ENCODE measurements at places on chromosomes 3 and 15.

DNA sequence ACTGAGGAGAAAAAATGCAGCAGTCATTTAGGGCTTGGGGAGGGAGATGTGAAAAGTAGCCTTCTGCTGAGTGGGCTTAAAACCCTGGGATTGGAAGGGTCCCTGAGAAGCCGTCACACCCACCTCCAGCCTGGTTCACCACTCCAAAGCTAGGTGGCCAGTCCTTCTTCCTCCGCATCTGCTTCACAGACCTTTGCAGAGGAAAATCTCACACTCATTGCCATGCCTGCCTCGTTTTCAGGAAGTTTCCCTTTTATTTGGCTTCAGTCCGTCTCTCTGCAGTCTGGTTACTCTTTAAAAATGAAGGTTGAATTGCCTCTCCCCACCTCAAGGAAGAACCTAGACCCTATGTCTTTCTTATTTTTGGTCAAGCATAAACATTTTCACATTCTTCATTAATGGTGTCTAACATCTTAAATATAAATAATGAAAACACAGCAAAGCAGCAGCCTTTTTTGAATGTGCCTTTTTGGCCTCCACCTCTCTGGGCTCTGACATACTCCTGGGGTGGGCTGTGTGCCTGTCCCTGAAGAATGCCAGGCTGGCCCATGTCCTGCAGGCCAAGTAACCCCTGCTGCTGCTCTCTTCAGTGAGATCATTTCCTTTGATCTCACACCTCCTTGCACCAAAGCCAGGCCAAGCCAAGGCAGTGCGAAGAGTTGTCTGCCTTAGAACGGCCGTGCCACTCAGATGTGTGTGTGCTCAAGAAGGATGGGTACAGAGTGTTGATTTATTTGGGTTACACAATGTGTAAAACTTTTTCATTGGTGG, 11.0 kb downstream of the MRAS start:
- DNase-seq = no peak

DNA sequence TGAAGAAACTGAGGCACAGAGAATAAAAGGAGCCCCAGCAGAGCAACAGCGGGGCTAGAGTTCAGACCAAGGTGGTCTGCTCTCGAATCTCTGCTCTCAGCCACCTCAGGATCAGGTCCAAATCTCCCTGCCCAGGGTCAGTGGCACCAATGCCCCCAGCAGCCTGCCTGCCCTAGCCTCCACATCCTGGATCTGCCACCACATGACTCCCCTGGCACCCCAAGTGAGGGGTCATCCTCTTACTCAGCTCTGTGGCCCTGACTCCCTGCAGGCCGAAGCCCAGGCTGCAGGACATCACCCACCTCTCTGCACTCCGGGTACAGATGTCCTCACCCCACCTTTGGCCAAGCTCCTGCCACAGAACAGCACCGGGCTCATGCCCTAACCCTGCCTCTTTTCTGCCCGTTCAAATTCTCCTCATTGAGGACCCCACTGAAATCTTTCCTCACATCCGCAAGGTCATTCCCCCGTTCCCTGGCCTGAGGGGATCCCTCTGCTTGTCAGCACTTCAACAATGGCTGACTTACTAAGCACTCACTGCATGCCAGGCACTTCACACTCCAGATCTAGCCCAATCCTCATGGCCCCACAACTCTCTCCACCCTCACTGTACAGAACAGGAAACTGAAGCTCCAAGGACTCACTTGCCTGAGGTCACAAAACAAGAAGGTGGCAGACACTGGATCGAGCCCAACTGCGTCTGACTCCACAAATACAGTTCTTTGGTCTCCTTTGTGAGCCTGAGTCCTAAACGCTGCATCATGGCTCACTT, 4.3 kb downstream of the PPIB start:
- DNase-seq = no peak

DNA sequence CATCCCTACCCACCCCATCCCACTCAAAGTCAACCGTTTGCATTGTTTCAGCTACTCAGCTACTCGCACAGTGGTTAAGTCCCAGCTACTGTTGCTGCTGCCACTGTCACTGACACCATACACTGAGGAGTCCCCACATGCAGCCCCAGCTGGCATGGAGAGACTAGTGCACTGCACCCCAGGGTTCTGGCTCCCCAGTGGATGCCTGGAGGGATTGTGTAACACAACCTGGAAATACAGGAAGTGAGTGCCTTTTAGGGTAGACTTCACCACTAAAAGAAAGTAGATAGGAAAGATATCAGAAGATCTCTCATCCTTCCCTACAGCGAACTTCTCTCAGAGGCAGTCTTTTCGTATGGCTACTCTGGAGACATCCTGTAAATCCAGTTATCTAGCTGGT, 169.2 kb upstream of the STRIT1 start:
- no peak for DNase-seq

- DNase-seq = no peak
These were observed 131.3 kb upstream of the PRR20G start for GRCh38 chr3:127419182-127419581.

- DNase-seq = no peak
These were observed 30.5 kb downstream of the RFTN1 start for GRCh38 chr3:16482770-16483531.

DNA sequence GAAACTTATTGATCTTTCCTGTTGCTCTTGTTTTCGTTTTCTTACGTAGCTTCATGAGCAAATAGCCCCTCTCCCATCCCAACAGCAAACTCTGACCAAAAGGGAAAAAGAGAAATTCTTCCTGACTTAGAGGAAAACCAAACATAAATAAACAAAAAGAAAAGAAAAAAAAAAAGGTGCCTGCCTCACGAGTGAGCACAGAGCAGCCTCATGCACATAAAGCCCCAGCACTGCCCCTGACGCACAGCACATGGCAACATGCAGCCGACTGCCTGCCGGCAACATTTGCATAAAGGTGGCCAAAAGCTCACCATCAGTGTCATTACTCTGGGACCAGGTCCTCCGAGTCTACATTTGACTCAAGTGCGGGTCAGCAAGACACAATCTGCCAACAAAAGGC, 6.4 kb downstream of the POC1A start:
- DNase-seq = no peak

Data from stimulated activated CD8-positive, alpha-beta memory T cell treated with anti-CD3 and anti-CD28 coated beads, Interleukin-15, amount 100 ng/mL, for 24 hours (primary cell).